ENCODE measurements at places on chromosomes 12 and 14.

DNA sequence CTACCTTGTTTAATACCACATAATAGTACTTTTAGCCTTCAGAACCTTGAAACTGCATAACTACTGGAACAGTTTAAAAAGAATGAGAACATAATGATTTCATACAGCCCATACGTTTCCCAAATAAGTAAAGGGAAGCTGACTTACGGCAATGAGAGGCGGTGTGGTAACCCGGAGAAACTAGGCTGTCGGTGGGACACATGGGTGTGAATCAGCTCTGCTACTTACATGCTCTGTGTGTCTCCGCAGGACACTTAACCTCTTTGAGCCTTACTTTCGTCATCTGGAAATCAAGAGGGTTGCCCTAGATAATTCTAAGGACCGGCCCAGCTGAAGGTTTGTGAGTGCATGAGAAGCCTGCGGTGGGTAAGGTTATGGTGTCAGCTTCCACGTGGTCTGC lies 49.3 kb upstream of the PLEKHG3 start:
- DNase-seq: no peak

- no peak for DNase-seq
Observed at GRCh38 chr12:64877363-64878004, 53.0 kb downstream of the TBC1D30 start.

GRCh38 chr12:84982888-84983287 lies 53.2 kb downstream of the TSPAN19 start:
- no peak for DNase-seq

- DNase-seq: peak; percentile 18
Observed at GRCh38 chr12:85468356-85469157, 188.5 kb downstream of the ALX1 start.

- no peak for DNase-seq
Observed at GRCh38 chr12:28961948-28962384, 187.1 kb upstream of the FAR2 start.

DNA sequence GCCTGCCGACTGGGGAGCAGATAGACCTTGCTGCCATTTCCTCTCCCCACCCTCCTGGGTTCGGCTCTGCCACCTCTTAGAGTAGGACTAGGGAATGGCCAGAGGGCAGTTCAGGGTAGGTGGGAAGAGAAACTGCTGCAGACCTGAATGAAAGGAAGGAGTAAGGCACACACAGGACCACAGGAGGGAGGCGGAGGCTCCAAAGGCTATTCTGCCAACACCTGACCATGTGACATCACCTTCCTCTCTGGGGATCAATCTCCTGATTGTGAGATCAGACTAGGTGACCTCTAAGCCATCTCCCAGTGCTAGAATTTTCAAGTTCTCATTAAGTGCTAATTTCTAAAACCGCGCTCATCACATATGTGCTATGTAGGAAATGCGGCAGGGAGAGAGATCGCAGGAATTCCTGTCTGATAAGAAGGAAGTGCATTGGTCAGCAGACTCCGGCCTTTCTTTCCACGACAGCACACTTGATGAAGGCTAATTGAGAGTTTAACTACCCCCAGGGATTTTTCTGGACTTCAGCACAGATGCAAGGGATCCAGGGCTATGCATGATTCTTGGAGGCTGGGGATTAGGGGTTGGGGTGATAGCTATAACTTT lies 11.5 kb upstream of the TSPAN11 start:
- no peak for DNase-seq

GRCh38 chr12:54427106-54427505 lies 8.0 kb upstream of the ITGA5 start:
- no peak for DNase-seq

DNA sequence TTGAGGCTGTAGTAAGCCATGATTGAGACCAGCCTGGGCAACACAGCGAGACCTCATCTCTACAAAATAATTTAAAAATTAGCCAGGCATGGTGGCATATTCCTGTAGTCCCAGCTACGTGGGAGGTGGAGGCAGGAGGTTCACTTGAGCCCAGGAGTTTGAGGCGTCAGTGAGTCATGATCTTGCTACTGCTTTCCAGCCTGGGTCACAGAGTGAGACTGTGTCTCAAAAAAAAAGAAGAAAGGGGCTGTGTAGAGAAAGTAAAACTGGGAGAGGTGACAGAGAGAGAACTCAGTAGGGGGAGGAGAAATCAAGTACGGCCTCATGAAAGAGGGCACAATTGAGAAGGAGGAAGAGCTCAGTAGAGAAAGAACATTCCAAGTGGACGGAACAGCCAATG lies 12.4 kb downstream of the TECPR2 start:
- no peak for DNase-seq

- no peak for DNase-seq
Observed at GRCh38 chr14:37157987-37158386, 14.4 kb downstream of the SLC25A21 start.

DNA sequence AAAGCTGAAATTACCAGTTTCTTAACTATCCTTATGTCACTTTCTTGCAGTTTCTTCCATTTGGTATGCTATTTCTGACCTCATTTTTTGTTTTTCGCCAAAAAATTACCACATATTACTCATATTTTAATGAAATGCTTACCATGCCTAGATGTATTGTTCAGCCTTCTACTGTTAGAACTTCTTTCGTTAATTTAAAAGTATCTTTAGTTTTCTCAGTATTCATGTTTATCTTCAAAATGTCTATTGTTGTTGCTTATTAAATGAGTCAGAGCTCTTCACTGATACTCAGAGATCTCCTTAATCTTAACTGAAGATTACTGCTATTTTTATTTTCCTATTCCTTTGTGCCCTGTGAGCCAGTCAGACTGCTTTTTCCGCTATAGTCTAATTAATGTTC lies 20.5 kb downstream of the RAP1B start:
- DNase-seq: no peak

All from CD4-positive, alpha-beta T cell (primary cell).